Fibroblast of the conjunctiva (primary cell): ENCODE measurements at places on chromosomes 6 and 20.
A peak's percentile ranks its signal among the peaks of the same experiment; 100 is the strongest.

- DNase-seq = no peak
These were observed 17.9 kb downstream of the DTNBP1 start for GRCh38 chr6:15644904-15645303.

- no peak for DNase-seq
These were observed 146.2 kb downstream of the ID4 start for GRCh38 chr6:19983374-19983773.

- peak; percentile 47 for DNase-seq
These were observed 149.8 kb upstream of the PRND start for GRCh38 chr20:4571759-4572531.

DNA sequence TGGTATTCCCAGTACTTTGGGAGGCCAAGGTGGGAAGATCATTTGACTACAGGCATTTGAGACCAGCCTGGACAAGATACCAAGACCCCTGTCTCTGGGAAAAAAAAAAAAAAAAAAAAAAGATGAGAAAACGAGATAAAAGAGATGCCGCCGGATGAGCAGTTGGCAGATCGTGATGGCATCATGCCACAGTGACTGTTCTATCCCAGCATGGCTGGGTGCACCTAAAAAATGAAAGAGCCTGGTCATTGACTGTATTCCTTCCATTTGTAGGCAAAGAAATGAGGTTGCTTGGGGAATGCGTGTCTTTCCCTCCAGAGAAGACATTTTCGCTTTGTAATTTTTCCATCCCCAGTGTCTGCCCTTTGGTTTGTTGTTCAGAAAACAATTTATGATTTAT lies 12.9 kb downstream of the AKAP12 start:
- DNase-seq = no peak

- no peak for DNase-seq
These were observed 17.7 kb upstream of the CCDC167 start for GRCh38 chr6:37517411-37517812.

GRCh38 chr6:97077380-97077779 lies 152.9 kb downstream of the KLHL32 start:
- no peak for DNase-seq

GRCh38 chr6:88870717-88871330 lies 92.6 kb downstream of the RNGTT start:
- DNase-seq = peak; percentile 49

- no peak for DNase-seq
These were observed 2.3 kb downstream of the FKBP5 start for GRCh38 chr6:35686436-35686835.

DNA sequence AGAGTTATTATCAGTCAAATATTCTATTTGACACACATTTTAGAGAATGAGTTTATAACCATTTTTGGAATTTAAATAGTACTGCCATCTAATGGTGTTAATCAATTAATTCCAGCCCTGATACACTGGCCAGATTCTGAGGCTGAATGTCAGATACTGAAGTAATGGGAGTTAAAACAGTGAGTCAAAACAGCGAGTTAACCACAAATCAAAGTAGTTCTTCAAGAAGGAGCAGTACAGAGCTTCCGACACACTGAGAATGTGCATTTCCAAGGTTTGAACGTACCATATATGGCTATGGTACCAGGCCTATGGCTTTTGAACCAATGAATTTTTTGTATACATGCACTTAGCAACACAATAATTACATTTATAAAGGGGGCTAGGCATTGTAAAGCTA lies 11.3 kb upstream of the CEP43 start:
- DNase-seq = no peak

- DNase-seq = no peak
These were observed 73.3 kb downstream of the BTBD9 start for GRCh38 chr6:38566295-38567030.

- no peak for DNase-seq
These were observed 1.8 kb downstream of the RPL10A start for GRCh38 chr6:35469751-35470662.

DNA sequence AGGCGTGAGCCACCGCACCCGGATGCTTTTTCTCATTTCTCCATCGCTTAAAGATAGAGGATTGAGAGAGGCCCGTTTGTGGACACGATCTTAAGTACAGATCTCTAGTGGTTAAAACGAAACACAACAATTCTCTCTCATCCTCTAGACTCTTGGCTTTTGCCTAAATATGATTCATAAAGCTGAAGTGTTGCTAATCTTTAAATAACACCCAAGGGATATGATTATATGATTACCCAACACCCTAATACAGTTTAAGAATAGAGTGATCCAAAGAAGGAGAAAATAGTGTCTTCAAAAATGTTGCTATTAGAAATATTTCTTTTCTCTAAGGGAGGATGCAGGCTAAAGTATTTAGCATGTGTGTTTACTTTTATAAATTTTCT lies 50.4 kb downstream of the MTHFD1L start:
- peak; percentile 60 for DNase-seq

DNA sequence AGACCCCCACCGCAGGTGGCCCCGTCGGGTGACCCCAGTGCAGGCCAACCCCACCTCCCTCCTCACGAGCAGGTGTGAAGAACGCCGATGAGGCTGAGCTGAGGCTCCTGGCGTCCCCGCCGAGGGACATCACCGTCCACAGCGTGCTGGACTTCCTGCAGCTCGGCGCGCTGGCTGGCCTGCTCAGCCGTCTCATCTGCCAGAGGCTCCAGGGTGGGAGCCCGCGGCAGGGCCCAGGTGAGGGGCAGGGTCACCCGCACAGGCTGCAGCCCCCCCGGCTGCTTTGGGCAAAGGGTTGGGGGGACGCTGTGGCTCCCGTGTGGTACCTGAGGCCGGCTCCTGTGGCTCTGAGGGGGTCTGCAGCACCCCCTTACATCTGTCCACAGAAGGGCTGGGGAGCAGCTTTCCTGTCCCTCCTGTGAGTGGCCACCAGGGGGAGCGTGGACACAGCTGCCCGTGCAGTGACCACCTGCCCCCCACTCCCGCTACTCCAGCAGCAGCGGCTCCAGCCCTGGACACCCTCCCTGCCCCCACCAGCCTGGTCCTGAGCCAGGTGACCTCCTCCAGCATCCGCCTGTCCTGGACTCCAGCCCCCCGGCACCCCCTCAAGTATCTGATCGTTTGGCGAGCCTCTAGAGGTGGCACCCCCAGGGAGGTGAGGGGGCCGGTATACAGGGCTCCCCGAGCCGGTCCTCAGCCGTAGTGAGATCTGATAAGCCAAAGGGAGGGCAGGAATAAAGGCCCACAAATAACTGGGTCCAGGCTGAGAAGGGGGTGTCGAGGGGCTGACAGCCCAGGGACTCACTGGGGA lies 16.5 kb downstream of the COL20A1 start:
- no peak for DNase-seq

DNA sequence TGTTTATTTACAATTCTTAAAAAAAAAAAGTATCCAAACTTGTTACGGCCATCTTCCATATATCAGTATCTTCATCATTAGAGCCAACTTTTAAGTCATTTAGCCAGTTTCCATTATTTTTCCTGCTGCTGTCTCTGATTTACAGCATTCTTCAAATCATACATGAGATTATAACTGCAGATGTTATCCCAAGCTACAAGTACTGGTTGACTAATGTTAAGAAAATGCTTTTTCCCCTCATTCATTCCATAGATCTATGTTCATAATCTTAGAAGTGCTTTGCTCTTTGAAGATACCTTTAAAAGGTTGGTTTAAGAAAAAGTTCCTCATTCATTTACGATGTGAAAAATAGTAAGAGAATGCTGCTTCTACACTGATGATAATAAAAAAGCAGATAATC lies 158.7 kb downstream of the RNGTT start:
- no peak for DNase-seq

GRCh38 chr20:53848304-53848703 lies 222.1 kb downstream of the BCAS1 start:
- no peak for DNase-seq

GRCh38 chr20:50009521-50010454 lies 27.0 kb downstream of the SNAI1 start:
- DNase-seq = no peak

DNA sequence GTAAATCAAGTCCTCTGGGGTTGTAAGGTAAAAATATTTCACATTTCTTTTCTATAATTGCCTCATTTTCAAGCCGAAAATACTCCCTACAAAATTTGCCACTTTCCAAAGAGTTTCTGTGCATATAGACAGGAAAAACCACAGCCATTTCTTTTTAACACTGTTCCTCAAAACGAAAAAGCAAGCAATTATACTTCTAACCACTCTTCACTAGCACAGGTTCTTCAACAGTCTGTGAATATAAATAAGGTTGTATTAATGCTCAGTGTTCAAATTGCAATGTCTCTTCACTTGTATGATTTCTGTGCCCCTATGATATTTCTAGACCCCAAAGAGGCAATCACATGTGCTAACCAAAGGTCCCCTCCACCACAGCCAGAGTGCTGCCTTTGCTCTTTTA lies 206.0 kb downstream of the SIM1 start:
- DNase-seq = no peak

DNA sequence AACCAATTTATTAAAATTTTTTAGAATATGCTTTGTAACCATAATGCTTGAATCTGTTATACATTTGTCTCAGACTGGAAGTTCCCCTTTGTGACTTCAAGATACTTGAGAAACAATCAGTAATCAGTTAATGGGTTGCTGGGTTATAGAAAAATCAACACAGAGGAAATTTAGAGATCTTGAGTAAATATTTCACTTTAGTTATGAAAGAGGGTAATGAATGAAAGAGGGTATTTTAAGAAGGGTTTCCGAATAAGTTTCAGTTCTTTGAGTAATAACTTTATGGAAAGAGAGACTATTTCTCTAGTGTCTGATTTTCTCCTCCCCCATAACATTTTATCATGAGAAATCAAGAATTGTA lies 21.4 kb downstream of the ZFAND3 start:
- no peak for DNase-seq
